IMR-90 (cell line): ENCODE measurements at places on chromosomes 1 and 21. TPM values are rescaled to one million over a fixed set of nuclear protein-coding genes. Genes with fewer than 3 reads are reported as not detected.

Gene ANGPTL3
- polyA plus RNA-seq, result not detected in 2 replicates

DNA sequence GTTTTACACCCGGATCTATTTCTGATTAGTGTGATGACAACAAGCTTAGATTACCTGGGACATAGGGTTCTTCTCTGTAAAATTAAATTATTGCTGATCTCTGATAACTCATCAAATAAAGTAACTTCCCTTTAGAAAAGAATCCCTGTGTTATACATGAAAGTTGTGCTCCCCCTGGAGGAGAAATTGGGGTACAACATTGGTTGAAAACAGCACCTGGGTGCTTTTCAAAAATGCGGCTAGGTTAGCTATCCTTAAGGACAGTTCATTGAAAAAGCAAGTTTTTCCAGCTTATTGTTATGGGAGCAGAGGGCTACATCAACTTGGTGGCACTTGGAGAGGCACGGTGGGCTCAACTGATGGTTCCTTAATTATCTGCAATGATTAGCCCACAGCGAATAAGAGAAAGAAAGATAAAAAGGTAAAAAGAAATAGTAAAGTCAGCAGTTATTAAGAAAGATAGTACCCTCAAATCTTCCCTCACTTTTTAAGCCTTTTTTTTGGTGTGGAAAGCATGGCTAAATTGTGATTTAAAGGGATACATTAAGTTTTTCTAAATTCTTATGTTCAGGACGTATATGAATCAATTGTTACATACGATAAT, 97.8 kb downstream of the FMN2 start:
- H3K27me3 ChIP-seq, result no peaks in the 10 kb centered on the region; the same call in 1 of the 2 replicates
- no peaks in the 10 kb centered on the region for H3K36me3 ChIP-seq
- H3K4me3 ChIP-seq, result no peak overlapping the region
- DNase-seq, result peak; percentile 53
- H3K27ac ChIP-seq, result no peak overlapping the region

- no peak overlapping the region for H3K4me3 ChIP-seq
- no peaks in the 10 kb centered on the region for H3K36me3 ChIP-seq
- peak; percentile 50 for DNase-seq
These were observed 59.6 kb upstream of the C1orf87 start for GRCh38 chr1:60133000-60133673.

- no peaks in the 10 kb centered on the region for H3K27me3 ChIP-seq
- H3K4me1 ChIP-seq, result peaks cover 2% of the 10 kb centered on the region; the same call in 1 of the 2 replicates
- peak; percentile 58 for DNase-seq
- no peak overlapping the region for H3K27ac ChIP-seq
These were observed 26.0 kb downstream of the RCOR3 start for GRCh38 chr1:211285196-211285595.

Gene WNT2B
- polyA plus RNA-seq, result 0.50 TPM in 2 replicates

DNA sequence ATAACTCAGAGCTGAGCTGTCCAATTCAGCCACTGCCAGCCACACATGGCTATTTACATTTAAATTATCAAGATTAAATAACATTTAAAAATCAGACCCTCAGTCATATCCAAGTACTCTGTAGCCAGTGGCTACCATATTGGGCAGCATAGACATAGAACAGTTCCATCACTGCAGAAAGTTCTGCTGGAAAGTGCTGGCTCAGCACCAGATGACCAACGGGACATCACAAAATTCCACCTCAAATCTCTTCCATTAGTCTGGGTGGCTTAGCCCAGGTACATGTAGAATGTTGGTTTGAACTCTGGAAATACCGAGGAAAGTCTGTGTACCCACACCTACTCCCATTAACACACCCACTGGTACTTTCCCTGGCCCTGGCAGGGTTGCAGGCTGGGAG, 129.3 kb downstream of the ZSCAN20 start:
- no peaks in the 10 kb centered on the region for H3K4me1 ChIP-seq
- H3K27ac ChIP-seq, result no peak overlapping the region
- H3K36me3 ChIP-seq, result no peaks in the 10 kb centered on the region
- peaks cover 2% of the 10 kb centered on the region; the same call in 1 of the 2 replicates for H3K27me3 ChIP-seq
- H3K4me3 ChIP-seq, result no peak overlapping the region
- DNase-seq, result no peak

GRCh38 chr1:210598135-210598652, 269.5 kb downstream of the HHAT start:
- no peak overlapping the region for H3K4me3 ChIP-seq
- H3K27ac ChIP-seq, result peak overlapping the region; percentile 99
- H3K27me3 ChIP-seq, result no peaks in the 10 kb centered on the region
- peaks cover 10% of the 10 kb centered on the region for H3K4me1 ChIP-seq

DNA sequence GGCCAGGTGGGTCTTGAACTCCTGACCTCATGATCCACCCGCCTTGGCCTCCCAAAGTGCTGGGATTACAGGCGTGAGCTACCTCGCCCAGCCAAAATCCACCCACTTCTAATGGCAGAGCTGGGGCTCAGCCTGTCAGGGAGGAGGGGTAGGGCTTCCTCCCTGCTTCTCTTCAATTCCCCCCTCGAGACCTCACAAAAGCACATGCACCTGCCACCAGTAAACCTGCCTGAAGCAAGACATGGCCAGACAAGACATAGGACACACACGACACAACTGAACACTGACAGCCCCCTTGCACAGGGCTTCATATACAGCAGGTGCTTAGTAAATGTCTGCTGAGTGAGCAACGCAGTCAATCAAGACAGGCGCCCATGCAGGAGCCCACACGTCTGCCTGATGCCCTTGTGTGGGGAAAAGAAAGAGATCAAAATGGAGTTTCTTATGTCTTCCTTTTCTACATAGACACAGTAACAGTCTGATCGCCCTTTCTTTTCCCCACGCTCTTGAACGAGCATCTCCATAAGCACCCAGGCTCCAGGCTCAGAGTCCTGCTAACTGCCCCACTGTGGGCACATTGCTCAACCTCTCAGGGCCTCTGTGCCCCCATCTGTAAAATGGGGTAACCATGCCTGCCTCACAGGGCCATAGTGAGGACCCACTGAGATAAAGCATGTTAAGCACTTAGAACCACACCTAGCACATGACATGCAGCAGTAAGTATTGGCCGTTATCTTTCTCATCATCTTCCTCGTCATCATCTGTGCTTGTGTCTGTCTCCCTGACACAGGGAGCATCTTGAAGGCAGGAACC, 8.8 kb downstream of the SDC3 start:
- H3K4me1 ChIP-seq, result peaks cover 44% of the 10 kb centered on the region
- no peak for DNase-seq
- no peak overlapping the region for H3K27ac ChIP-seq
- H3K4me3 ChIP-seq, result no peak overlapping the region

Gene TDRD5
- not detected in 2 replicates for polyA plus RNA-seq

Gene SLC1A7
- 0.05 and 0.06 TPM in 2 replicates for polyA plus RNA-seq

Gene CTNNBIP1
- 28.4 and 28.5 TPM in 2 replicates for polyA plus RNA-seq

Gene TNNI3K
- 0.49 and 1.3 TPM in 2 replicates for polyA plus RNA-seq

GRCh38 chr1:201903135-201903534, 14.4 kb downstream of the SHISA4 start:
- H3K4me1 ChIP-seq, result peaks cover 31% of the 10 kb centered on the region
- no peak overlapping the region for H3K4me3 ChIP-seq
- DNase-seq, result peak; percentile 64
- peaks cover 25% of the 10 kb centered on the region for H3K36me3 ChIP-seq

- no peak overlapping the region for H3K27ac ChIP-seq
- DNase-seq, result no peak
- H3K4me3 ChIP-seq, result no peak overlapping the region
These were observed 22.9 kb upstream of the CLSTN1 start for GRCh38 chr1:9846611-9847171.

DNA sequence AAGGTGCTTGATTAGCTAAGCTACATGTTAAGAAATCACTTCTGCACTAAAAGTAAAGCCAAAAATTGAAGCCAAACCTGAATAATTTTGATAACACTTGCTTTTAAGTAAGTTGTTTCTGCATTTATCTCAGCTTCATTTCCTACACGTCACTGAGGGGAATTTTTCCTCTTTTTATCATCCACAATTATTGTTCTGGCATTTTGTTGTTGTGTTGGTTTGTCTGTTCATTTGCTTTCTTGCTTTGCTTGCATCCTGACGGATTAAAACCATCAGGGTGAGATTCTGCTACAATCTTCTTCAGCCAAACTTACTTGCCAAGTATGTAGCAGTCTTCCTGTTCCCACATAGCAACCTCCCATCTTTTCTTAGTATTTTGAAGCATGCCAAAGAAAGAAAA, 18.0 kb upstream of the EEIG2 start:
- H3K4me1 ChIP-seq, result no peaks in the 10 kb centered on the region
- H3K4me3 ChIP-seq, result no peak overlapping the region
- no peak overlapping the region for H3K27ac ChIP-seq
- peaks cover 4% of the 10 kb centered on the region for H3K27me3 ChIP-seq
- H3K36me3 ChIP-seq, result no peaks in the 10 kb centered on the region

DNA sequence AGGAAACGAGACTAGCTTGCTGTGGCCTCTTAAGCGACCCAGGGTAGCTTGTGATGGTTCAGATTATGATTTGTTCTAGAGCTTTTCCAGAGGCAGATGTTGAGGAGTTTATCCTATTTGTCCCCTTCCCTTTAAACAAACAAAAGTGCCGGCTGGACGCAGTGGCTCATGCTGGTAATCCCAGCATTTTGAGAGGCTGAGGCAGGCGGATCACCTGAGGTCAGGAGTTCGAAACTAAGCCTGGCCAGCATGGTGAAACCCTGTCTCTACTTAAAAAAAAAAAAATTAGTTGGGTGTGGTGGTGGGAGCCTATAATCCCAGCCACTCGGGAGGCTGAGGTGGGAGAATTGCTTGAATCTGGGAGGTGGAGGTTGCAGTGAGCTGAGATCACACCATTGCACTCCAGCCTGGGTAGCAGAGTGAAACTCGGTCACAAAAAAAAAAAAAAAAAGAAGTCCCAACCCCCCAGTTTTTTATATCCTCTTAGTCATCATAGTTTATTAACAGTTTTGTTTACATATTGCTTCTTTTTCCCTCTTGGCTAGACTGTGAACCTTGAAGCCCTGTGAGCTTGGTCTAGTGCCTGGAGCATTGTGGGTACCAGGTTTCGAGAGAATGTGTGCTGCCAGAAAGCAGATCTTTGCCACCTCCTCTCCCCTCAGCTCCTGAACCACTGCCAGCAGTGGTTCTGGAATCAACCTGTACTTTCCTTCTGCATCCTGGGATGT, 29.8 kb downstream of the MAPKAPK2 start:
- H3K4me1 ChIP-seq, result peaks cover 30% of the 10 kb centered on the region
- no peaks in the 10 kb centered on the region for H3K27me3 ChIP-seq
- DNase-seq, result peak; percentile 82
- H3K36me3 ChIP-seq, result no peaks in the 10 kb centered on the region

DNA sequence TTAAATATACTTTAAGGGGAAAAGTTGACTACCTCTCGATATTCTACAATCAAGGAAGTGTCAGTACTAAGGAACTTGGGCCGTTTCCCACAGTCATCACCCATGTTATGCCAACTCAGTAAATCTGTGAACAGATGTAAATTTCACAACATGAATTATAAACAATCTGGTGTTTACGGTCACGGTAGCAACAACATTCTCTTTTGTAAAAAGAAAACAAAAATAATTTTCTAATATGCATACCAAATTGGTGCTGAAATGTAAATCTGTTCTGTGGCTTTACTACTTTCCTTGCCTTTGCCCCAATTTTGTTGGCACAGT, 1.2 kb downstream of the SH3GLB1 start:
- H3K4me3 ChIP-seq, result peak overlapping the region; percentile 64
- H3K27me3 ChIP-seq, result no peaks in the 10 kb centered on the region
- no peaks in the 10 kb centered on the region; the same call in 1 of the 2 replicates for H3K4me1 ChIP-seq
- DNase-seq, result no peak

- no peaks in the 10 kb centered on the region for H3K4me1 ChIP-seq
- H3K27me3 ChIP-seq, result peaks cover 4% of the 10 kb centered on the region; the same call in 1 of the 2 replicates
- no peak overlapping the region for H3K4me3 ChIP-seq
- H3K27ac ChIP-seq, result no peak overlapping the region
- DNase-seq, result no peak
- H3K36me3 ChIP-seq, result no peaks in the 10 kb centered on the region
These were observed 39.7 kb downstream of the PTGFRN start for GRCh38 chr1:116949213-116949985.

Gene COL11A1
- 3.5 and 4.6 TPM in 2 replicates for polyA plus RNA-seq

- no peak overlapping the region for H3K27ac ChIP-seq
- H3K4me1 ChIP-seq, result peaks cover 10% of the 10 kb centered on the region
- no peak for DNase-seq
- no peaks in the 10 kb centered on the region for H3K27me3 ChIP-seq
- no peak overlapping the region for H3K4me3 ChIP-seq
These were observed 33.6 kb downstream of the CHML start for GRCh38 chr1:241606544-241606943.
